ENCODE measurements at places on chromosomes 4 and X. TPM values are rescaled to one million over a fixed set of nuclear protein-coding genes. Genes with fewer than 3 reads are reported as not detected.

CACNA1F gene
- total RNA-seq = not detected

GUCY1A1 gene
- 37.1 TPM for total RNA-seq

- peaks cover 9% of the 10 kb centered on the region for H3K36me3 ChIP-seq
- H3K4me3 ChIP-seq = no peak overlapping the region
- no peak for DNase-seq
- H3K27ac ChIP-seq = no peak overlapping the region
Observed at GRCh38 chr4:148004228-148004857, 272.5 kb downstream of the ARHGAP10 start.

GRCh38 chr4:17092736-17093437 is 194.4 kb upstream of the LDB2 start:
- no peaks in the 10 kb centered on the region for H3K36me3 ChIP-seq
- H3K27me3 ChIP-seq = no peaks in the 10 kb centered on the region
- DNase-seq = no peak
- no peaks in the 10 kb centered on the region for H3K4me1 ChIP-seq

GRCh38 chrX:54807524-54808108 is at the start of gene MAGED2:
TSS of gene MAGED2 (plus strand) at chrX:54807745. CDS start at chrX:54809332, 1,587 bp downstream.
- H3K4me1 ChIP-seq = no peaks in the 10 kb centered on the region
- peaks cover 27% of the 10 kb centered on the region for H3K36me3 ChIP-seq
- peak within 1 kb of the TSS; percentile 66 for H3K4me3 ChIP-seq
- no peak for DNase-seq
- H3K27me3 ChIP-seq = no peaks in the 10 kb centered on the region

All from ascending aorta (tissue), 2 donors.